Tibial nerve (tissue), 4 donors: ENCODE measurements at places on chromosomes 5 and 9.

DNA sequence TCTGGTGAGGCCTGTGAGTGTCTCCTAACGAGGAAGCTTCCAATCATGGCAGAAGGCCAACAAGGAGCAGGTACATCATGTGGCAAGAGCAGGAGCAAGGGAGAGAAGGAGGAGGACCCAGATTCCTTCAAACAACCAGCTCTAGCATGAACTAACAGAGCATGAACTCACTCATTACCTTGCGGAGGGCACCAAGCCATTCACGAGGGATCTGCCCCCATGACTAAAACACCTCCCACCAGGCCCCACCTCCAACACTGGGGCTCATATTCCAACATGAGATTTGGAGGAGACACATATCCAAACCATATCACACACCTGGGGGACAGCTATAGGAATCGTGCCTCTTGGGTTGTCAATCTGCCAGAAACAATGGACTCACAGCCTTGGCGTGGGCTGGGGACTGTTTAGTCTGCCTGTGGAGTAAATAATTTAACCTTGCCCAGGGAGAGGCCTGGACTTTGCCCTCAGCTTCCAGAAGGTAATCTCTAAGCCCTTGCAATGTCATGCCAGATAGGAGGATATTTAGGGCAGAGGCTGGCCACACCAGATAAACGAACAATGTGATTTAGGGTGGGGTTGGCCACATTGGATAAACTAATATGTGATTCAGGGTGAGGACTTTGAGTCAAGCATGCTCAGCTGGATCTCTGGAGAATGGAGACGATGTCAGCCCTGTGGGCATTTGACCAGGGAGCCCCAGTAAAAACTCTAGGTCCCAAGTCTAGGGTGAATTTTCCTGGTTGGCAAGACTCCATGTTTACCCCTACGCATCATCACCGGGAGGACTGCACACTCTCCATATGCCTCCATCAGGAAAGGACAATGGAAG lies 13.6 kb upstream of the VDAC1 start:
- DNase-seq: no peak

DNA sequence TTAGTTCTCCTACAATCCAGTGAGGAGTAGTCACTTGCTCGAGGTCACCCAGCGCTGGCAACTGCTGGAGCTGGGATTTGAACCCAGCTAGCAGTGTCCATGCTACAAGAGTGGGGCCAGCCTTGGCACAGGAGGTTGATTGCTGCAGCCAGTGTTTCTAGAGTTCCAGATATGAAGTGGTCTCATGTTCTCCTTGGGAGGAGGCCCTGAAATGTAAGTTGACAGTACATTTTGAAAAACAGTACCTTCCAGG lies 802 bp downstream of the CCDC107 start:
- DNase-seq: no peak

GRCh38 chr9:89701221-89701798 lies 96.5 kb downstream of the GADD45G start:
- no peak for DNase-seq

GRCh38 chr9:111922324-111923013 lies 25.9 kb downstream of the UGCG start:
- no peak for DNase-seq

GRCh38 chr5:149113669-149114068 lies 27.6 kb upstream of the ABLIM3 start:
- no peak for DNase-seq

GRCh38 chr9:77469515-77470231 lies 178.4 kb downstream of the GNA14 start:
- DNase-seq: no peak

- DNase-seq: no peak
Measured at GRCh38 chr5:127993476-127993875, 90.1 kb upstream of the SLC12A2 start.

DNA sequence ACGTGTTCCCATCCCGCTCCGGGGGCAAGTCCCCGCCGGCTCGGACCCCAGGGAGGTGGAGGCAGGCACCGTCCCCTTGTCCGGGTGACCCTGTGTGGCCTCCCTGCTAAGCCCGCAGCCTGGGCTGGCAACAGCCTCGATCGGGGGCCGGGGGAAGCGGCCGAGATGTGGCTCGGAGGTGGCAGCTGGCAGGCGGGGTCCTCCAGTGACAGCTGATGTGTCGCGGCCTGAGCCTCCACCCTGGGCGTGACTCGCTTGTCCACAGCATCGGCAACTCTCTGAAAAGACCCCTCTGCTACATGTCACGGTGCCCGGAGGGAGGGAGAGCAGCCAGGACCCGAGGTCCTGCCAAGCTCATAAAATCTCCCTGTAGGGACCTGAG lies 124.8 kb upstream of the IRX4 start:
- no peak for DNase-seq

DNA sequence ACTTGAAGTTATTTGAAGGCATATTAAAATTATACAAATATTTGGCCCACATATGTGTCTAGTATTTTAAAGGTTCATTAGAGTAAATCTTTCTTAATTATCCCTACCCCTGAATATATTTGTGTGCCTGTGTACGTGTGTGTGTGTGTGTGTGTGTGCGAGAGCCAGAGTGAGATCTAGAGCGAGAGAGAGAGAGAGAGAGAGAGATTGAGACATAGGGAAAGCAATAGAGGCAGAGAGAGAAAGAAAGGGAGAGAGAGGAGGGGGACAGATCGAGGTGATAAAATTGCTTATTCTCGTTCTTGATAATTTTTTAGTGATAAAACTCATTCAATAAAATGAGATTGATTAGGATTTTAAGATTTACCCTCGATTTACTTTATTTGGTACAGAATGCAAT lies 47.4 kb downstream of the ADAMTS19 start:
- no peak for DNase-seq

- no peak for DNase-seq
Measured at GRCh38 chr9:135582541-135582940, 21.0 kb downstream of the PAEP start.

DNA sequence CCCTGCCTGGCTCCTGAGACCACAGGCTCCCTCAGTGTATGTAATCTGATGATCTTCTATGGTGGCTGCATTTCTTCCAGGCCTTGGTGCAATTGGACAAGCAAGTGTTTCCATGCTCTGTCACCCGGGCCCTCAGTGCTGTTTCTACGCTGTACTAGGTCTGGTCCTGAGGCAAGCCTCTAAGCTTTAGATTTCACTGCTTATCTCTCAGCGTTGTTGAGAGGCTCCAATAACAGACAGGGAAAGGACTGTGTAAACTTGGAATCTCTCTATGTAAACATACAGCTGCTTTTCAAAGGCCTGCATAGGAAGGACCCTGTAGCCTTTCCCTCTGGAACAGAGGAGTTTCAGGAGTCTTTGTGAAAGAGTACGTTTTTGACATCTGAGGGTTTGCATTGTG lies 38.6 kb upstream of the NFIB start:
- no peak for DNase-seq

DNA sequence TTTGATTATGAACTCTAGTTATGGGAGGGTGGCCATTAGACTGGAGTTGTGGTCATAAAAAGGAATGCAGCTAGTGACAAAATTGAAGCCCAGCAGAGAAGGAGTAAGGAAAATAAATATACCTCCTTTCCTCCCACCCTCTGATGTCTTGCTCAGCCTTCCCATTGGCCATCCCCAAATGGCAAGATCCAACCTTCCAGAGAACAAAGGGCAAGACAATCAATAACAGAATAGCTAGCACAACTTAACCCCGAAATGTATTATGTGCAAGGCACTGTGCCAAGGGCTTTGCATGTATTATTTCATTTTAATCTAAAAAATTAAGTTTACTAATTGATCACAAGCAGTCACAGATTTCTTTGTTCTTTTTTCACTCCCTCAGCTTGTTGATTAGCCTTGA lies 3.6 kb downstream of the ITGA1 start:
- no peak for DNase-seq

- DNase-seq: no peak
Measured at GRCh38 chr5:144100702-144101101, 69.8 kb downstream of the YIPF5 start.

- DNase-seq: no peak
Measured at GRCh38 chr5:113042491-113043243, 66.1 kb downstream of the DCP2 start.

- DNase-seq: no peak
Measured at GRCh38 chr5:107682533-107682932, 11.8 kb upstream of the EFNA5 start.

- DNase-seq: no peak
Measured at GRCh38 chr9:79572608-79573411, 1.0 kb downstream of the TLE4 start.

DNA sequence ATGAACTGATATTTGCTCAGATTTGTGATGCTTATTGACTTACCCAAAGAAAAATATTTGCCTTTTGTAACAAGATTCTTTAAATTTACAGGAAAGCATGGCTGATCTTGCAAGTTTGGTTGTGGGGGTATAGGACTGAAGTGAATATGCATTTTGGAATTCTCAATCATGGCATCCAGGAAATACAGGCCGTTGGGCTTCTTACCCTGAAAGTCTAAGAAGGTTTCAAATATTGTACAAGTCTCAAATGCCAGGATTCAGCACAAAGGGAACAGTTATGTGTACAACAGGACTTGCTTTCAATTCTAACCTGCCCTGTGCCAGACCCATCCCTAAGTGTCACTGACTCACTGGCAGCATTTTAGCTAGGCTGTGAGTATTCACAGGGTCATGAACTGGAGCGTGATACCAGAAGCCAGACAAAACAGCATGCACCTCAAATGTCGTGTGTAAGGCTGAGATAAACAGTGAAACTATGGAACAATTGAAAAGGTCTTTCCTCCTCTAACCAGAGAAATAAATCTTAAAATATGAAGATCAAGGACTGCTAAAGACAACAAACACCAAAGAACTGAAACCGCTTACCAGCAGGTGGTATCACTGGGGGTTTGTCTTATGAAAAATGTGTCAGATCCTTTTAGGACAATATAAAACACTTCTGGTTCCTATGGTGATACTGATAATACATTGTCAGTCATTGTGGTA lies 168.6 kb upstream of the RGMB start:
- no peak for DNase-seq

DNA sequence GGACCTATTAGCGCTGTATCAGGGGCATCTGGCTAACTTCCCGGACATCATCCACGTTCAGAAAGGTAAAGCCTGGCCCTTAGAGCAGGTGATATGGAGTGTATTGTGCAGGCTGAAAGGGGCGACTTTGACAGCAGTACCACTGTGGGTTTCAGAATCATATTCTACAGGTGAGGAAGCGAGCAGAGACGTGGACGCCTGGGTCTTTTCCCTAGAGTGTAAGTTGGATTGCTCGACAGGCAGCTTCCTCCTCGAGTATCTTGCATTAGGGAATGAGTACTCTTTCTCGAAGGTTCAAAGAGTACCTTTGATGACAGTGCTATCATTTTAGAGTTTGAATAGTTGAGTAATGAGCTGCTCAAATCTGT lies 1.9 kb downstream of the SNX18 start:
- no peak for DNase-seq

DNA sequence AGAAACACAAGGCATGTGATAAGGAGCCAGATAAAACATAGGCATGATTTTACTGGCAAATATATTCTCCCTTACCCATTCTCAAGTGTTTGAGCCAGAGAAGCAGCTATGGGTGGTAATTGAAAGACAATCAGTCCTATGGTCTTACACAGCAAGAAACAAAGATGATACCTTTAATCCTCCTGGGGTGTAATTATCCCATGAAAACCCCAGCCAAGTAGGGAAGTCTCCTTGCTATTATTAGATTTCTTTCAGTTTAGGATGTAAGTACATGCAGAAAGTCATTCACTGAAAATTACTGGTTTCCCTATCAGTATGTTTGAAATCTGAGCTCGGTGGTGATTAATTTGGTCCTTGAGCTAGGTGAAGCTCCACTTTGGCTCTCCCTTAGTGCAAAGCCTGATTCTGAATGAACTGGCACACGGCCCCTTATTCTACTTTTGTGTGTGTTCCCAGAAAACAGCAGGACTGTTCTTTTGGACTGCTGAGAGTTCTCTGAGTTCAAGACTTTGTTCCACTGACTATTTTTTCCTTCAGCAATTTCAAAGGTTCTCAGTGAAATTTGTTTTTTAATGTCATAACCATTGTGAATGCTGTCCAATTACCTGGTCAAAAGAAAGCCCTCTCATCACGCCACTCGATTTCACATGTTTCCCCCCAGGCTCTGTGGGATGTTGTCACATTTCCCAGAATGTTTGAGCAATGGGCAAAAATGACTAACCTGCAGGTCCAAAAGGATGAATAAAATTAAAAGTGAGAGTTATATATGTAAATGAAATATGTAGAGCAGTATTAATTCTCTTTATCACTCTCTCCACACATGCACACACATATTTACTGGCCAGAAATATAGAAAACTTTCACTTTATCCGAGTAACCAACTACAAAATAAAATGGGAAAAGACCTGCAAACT lies 343.0 kb downstream of the RAB3C start:
- DNase-seq: no peak

- DNase-seq: no peak
Measured at GRCh38 chr5:136279314-136279713, 86.0 kb downstream of the TRPC7 start.

- no peak for DNase-seq
Measured at GRCh38 chr9:108197899-108198298, 657.9 kb downstream of the ACTL7B start.

- peak; percentile 57 for DNase-seq
Measured at GRCh38 chr9:38392235-38393127, at the start of gene ALDH1B1. ALDH1B1 (plus strand) TSS chr9:38392702; CDS start chr9:38395749, 3,047 bp downstream.

DNA sequence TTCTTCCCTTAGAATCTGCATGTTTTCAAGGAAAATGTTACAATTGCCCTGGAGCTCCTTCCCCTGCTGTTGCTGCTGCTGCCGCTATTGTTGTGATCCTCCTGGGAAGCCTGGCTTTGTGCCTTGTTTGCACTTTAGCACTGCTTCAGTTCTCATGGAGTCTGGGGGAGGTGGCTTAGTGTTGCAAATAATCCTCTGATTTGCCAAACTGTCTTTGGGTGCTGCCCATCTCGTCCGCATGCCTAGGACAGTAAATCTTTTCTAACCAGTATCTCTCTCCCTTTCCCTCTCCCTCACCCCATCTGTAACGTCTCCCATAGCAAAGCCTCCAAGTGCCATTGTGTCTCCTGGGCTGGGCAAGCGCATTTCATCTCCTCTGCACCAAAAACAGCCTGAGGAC lies 30.3 kb downstream of the FAM240B start:
- no peak for DNase-seq

DNA sequence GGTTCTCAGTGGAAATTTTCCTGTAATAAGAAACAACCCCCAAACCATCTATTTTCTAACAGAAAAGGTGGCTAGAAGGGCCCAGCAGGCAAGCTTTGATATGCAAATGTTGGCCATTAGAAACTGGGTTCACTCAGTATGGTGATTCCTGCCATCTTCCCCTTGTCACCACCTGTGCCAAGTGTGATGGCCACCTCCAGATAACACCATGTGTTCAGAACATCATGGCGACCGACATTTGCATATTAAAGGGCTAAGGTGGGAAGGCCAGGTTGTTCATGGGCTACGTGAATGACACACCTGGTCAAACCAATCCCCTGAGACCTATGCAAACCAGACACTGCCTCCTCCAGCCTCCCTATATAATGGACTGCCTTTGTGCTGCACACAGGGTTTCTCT lies 20.4 kb downstream of the FOXE1 start:
- DNase-seq: no peak

DNA sequence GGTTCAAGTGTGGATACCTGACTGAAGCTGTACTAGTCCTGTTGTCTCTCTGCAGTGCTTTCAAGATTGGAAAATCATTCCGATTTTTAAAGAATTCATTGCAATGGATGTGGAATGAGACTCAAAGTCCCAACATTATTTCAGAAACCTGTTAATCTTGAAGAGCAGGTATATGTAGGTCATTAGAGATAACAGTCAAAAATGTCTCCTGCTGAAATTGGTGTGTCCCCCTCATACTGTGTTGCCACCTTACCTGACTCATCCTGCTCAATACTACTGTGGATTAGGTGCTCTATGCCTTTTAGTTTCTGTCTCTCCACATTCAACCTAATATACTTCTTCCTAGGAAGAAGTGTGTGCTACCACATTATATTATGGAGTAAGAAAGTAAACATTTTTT lies 91.1 kb upstream of the NR3C1 start:
- DNase-seq: no peak
